Activated T-helper 9 cell treated with anti-CD3 and anti-CD28 coated beads, Interleukin-2, amount 50 U/mL, for 16 hours (primary cell): ENCODE measurements at places on chromosomes 3 and 15.

GRCh38 chr15:90829942-90830440 is 38.4 kb upstream of the FURIN start:
- peak; percentile 30 for DNase-seq

- no peak for DNase-seq
Measured at GRCh38 chr3:153130312-153130977, 31.6 kb upstream of the RAP2B start.

DNA sequence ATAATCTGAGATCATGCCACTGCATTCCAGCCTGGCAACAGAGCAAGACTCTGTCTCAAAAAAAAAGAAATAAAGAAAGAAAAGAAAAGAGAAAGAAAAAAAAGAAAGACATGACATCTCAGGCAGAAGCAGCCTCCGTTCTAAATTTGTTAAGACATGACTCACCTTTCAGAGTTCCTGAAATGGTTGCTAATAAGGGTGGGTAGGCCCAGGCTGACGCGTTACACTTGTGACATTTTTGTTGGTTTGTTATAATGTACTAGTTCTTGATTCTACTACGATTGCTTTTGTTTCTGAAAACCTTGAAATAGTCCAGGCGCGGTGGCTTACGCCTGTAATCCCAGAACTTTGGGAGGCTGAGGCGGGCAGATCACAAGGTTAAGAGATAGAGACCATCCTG is 21.0 kb downstream of the SLC25A20 start:
- no peak for DNase-seq

- DNase-seq = no peak
Measured at GRCh38 chr3:197835509-197835908, 44.5 kb downstream of the LRCH3 start.

- no peak for DNase-seq
Measured at GRCh38 chr15:29784413-29784812, 37.9 kb downstream of the TJP1 start.

DNA sequence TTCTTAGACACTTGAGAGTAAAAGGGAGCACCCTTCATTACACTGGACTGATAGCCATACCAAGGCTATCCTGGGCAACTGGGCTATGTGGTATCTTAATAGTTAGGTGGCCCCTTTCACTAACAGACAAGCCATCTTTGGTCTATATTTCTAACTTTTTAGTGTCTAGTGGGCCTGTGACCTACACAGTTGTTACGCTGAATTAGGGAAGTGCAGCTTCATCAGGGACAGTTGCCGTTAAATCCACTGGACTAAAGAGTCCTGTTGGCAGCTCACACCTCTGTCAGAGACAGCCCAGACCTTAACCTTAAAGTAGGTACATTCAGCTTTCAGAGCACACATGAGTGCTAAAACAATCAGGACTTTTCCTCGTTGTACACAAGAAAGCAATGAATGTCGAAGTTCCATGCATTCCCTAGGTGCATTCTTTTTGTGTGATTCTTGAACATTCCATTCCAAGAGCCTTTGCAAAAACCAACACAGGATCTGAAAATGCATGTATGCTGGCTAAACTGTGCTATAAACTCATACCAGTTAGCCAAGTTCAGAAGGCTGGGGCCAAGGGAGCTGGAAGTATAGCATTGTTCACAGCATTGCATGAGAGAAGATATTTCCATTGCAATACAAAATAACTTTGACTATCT is 230.2 kb upstream of the EIF1B start:
- DNase-seq = no peak

DNA sequence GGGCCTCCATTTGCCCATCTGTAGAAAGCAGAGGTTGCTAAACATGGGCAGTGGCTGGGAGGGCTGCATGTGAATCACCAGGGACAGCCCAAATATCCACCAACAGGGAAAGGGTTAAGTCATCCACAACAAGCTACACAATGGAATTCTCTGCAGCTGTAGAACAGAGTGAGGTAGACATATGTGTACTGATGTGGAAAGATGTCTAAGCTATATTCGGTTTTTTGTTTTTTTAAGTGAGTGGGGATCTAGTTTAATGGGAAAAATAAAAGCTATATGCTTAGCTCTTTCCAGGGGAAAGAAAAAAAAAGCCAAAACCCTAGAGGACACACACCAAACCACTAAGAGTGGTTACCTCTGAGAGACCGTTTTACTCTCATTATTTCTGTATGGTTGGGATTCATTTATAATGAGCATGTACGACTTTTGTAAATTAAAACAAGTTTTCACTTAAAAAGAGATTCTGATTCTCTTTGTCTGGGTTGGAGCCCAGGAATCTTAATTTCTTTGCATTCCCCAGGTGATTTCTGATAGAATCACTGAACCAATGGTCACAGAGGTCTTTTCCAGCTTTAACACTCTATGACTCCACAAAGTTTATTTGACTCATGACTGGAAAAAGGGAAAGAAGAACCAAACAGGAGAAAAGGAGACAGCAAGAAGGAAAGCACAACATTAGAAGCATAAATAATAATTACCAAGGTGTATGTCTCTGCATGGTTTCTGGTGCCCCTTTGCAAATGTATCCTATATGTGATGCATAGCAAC is 19.1 kb downstream of the CRABP1 start:
- no peak for DNase-seq

GRCh38 chr3:55369141-55369847 is 117.8 kb downstream of the WNT5A start:
- DNase-seq = no peak

DNA sequence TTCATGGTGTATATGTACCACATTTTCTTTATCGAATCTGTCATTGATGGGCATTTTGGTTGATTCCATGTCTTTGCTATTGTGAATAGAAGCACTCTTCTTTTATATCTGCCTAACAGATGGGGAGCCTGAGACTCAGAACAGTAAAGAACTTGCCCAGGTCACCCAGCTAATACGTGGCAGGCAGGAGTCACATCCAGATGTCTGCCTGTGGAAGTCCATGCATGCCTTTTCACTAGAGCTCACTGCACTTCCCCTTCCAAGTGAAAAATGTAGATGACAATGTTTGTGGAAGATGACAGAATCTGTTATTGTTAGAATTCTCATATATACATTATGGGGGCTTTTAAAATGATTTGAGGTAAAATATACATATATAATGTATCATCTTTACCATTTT is 165.0 kb downstream of the PDZRN3 start:
- DNase-seq = no peak

DNA sequence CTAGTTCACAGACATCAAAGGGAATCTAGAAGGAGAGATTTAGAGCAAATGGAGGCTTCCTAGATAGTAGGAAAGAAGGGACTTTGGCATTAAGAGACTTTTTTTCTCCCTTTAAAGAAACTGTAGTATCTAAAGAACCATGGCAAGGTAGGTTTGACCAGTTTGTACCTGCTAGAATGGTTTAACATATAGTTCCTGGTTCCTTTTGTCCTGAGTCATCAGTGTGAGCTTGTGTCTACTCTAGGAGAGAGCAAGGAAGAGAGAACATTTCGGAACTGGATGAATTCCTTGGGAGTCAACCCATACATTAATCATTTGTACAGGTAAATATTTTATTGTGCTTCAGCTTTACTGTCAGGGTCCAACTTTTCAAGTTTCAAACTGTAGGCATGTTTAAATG is 29.6 kb upstream of the TRPC1 start:
- no peak for DNase-seq

GRCh38 chr15:81050805-81051204 is 50.1 kb downstream of the TLNRD1 start:
- DNase-seq = no peak

DNA sequence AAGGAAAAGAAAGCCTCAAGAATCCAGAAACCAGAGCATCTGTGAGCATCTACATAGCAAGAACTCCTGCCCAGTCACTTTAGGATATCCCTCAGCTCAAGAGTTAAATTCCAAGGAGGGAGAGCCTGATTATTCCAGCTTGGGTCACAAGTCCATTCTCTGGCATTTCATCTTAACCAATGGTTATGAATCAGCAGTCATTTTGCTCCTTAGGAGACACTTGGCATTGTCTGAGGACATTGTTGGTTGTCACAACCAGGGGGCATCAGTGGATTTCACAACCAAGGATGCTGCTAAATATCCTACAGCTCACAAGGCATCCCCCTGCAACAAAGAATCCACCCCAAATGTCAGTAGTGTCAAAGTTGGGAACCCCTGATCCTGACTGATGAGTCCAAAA is 51.0 kb upstream of the LMCD1 start:
- DNase-seq = no peak

DNA sequence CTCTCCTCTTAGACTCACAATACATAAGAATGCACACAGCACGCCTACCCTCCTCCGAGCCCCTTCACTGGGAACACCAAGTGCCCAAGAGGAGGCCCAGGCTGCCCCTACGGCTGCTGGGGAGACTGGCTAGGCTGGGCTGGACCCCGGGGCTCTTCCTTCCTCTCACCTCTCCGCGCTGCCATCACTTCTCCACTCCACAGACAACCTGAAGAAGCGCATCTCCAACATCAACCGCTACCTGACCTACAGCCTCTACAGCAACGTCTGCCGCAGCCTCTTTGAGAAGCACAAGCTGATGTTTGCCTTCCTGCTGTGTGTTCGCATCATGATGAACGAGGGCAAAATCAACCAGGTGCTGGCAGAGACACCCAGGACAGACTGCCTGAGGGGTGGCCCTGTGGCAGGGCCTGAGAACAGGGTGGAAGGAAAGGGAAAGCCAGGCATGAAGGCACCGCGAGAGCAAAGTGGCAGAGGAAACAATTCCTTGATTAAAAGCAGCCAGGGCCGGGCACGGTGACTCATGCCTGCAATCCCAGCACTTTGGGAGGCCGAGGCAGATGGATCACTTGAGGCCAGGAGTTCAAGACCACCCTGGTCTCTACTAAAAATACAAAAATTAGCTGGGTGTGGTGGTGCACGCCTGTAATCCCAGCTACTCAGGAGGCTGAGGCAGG is 51.6 kb downstream of the SEMA3G start:
- DNase-seq = no peak

DNA sequence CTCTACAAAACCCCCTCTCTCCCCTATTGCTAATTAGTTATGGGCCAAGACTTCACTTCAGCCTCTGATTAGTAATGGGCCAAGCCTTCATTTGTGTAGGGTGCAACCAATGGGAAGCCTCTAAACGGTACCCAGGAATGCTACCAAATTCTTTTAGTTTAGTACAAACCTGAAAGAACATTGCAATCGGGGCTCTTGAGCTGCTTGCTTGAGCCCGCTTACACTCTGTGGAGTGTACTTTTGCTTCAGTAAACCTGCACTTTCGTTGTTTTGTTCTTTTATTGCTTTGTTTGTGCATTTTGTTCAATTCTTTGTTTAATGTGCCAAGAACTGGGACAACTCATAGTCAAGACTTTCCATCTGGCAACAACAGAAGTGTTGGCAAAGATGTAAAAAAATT is 26.2 kb downstream of the DNAAF4 start:
- DNase-seq = no peak
